WTC11 (cell line): ENCODE measurements at places on chromosomes 7 and 10. TPM values are rescaled to one million over a fixed set of nuclear protein-coding genes. Genes with fewer than 3 reads are reported as not detected.
A peak's percentile ranks its signal among the peaks of the same experiment; 100 is the strongest.

FFAR4 gene
- total RNA-seq = 0.07 to 0.15 TPM in 2 of 3 replicates, not detected in the other

GRM8 gene
- total RNA-seq = 2.1 to 2.4 TPM (median 2.3 TPM) in 3 replicates

GRCh38 chr10:60524541-60524940, 134.9 kb upstream of the ANK3 start:
- no peak for DNase-seq

- peak; percentile 83 for DNase-seq
Observed at GRCh38 chr10:24617771-24618396, 105.8 kb downstream of the ARHGAP21 start.

PRSS37 gene
- not detected in 3 replicates for total RNA-seq

DNA sequence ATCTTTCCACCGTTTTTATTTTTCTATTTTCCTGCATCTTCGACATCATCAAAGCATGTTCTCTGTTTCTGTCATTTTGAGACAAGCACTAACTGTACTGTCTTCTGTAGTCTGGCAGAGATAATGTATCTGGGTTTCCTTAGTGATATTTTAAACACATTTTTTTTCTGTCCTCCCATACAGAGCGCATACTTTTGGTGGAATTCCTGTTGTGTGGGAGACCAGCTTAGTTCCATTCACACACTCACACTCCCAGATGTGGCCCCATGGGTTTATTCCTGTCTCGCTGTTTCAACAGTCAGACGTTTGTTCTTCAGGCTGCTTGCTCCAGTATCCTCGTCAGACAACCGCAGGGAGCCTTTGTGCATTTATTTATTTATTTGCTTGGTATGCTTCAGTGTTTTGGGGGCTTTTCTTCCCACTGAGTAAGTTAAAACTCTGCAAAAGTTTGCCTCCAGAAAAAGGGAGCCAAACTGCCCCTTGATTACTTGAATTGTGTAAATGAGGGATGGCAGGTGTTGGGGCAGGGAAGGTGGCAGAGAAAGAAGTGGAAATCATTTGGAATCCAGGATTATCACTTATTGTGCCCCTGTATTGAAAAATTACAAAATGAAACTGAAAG, 456.8 kb upstream of the KLF6 start:
- DNase-seq = no peak
